ENCODE measurements at places on chromosomes 6 and 20.

DNA sequence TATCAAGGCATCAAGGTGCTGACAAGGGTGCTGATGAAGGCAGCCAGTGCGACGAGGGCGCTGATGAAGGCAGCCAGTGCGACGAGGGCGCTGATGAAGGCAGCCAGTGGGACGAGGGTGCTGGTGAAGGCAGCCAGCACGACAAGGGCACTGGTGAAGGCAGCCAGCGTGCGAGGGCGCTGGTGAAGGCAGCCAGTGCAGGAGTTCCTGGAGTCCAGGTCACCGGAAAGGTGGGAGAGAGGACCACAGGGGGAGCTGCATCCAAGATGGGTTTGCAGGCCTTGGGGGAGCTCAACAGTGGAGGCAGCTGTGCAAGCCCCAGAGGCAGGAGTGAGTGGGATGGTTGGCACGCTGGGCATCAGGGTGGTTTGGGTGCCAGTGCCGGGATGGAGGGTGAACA is 176.3 kb downstream of the TBXT start:
- no peak for DNase-seq

GRCh38 chr6:151065027-151065815 is 174.5 kb upstream of the AKAP12 start:
- DNase-seq = no peak

- DNase-seq = no peak
Measured at GRCh38 chr6:81787313-81788068, 35.0 kb upstream of the TENT5A start.

- DNase-seq = no peak
Measured at GRCh38 chr6:22726966-22727365, 157.6 kb downstream of the HDGFL1 start.

DNA sequence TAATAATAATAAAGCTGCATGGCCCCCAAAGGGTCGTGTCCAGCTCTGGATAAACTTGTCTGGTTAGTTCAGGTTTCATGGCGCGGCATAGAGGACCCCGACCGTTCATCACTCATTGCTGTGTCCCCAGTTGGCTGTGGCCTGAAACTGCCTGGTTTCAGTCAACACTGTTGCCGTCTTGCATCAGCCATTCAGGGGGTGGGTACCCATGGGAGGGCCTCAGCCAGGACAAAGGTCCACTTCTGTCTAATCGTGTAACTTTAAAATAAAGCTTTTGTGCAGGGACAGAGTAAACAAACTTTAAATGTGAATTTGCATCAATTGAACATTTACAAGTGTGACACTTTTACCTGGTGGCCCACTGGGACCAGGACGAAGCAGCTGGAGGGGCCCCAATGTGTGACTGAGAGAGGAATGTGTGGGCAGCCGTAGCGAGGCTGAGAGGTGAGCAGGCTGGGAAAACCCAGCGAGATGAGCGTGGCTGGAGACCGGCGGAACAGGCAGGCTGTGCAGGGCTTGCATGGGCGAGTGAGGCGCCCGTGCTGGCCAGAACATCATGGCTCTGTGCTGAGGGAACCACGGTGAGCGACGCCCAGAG is 22.3 kb upstream of the UNC93A start:
- no peak for DNase-seq

GRCh38 chr6:44462797-44463727 is 75.6 kb downstream of the CDC5L start:
- DNase-seq = no peak

DNA sequence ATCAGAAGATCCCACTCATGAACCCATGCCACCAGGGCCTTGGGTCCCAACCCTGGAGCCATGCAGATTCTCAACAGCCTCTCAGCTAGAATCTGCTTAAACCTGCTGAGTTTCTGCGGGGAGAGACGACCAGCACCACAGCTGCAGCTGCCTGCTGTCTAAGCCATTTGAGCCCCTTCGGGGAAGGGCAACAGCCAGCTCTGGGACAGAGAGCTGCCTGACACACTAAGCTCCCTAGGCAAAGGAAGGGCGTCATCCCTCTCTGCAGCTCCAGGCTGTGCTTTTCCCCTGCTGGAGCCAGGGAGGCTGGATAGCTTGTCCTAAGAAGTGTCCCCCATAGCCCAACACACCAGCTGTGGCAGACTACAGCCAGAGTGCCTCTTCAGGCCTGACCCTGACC is 182.5 kb downstream of the OTOR start:
- DNase-seq = no peak

- no peak for DNase-seq
Measured at GRCh38 chr6:1662534-1662933, 52.8 kb downstream of the FOXC1 start.

- no peak for DNase-seq
Measured at GRCh38 chr6:116022841-116023445, 37.7 kb downstream of the FRK start.

- DNase-seq = no peak
Measured at GRCh38 chr6:87498048-87498447, 25.3 kb downstream of the SLC35A1 start.

DNA sequence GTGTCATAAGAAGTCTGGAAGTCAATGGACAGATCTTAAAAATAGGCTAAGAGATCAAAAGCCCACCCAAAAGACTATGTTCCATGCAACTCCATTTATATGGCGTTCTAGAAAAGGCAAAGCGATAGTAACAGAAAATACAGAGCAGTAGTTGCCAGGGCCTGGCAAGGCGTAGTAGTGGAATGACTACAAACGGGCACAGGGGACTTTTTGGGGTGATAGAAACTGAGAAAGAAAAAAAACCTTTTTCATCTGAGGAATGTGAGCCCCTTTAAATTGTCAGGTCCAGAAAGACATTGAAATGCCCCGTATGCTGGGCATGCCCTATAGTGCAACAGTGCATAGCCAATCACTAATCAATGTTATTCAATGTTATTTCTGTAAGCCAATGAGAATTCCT is 47.2 kb upstream of the FAM50B start:
- no peak for DNase-seq

GRCh38 chr20:41599699-41600104 is 18.5 kb downstream of the CHD6 start:
- DNase-seq = no peak

DNA sequence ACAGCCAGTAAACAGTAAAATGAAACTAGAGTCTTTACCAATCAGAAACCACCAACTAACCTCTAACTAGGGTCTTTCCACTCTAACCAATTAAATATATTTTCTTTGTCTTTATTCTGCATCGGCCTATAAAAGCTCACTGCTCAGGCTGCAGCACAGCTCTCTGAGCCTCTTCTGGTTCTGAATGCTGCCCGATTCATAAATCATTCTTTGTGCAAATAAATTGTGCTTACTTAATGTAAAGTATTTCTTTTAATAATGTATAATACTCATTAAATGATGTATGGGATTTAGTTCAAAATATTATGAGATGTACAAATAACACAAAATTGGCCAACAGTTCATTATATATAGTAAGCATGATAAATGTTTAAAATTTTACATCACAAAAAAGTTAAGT is 7.9 kb downstream of the IBTK start:
- DNase-seq = no peak

DNA sequence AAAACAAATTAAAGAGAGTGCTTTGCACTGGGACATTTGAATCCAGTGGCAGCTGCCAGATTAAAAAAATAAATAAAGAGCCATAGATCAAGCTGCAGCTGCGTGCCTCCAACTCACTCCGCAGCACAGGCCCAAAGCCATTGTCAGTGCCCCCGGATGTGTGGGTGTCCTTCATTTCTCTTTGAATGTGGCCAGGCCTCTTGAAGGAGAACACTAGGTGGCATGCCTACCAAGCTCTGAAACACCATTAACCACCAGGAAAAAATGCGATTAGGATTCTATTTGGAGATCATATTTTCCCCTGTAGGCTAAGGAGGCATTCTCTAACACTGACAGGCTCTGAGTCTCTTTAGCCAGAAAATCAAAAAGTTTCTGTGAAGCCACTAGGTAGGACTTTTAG is 549.8 kb downstream of the PRKN start:
- no peak for DNase-seq

- DNase-seq = no peak
Measured at GRCh38 chr6:35662999-35663398, 25.7 kb downstream of the FKBP5 start.

- no peak for DNase-seq
Measured at GRCh38 chr6:34272013-34272926, 23.5 kb upstream of the SMIM29 start.

DNA sequence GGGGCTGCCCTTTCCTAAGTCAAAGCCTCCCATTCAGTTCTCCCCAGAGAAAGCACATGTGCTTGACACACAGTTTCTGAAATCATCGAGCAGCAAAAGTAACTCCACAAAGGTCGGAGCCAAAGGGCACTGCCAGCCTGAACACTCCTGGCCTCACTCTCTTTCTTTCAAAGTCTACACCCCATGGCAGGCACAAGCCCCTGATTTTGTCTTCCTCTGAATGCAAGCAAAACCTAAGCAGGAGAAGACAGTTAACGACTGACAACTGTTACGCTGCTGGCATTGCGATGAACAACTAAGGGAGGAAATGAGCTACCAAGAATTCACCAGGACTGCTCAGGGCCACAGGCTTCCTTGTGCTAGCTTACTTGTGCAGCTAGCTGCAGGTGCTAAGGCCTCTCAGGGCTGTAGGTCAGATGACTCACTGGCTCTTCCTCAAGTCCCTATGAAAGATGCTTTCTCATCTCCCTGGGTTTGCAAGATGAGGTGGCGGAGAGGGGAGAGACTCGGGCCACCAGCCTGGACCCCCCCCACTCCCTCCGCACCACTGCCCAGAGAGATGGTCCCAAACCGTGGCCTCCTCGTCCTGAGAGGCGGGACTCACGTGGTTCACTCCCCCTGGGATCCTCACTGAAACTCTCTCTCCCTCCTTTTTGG is 208.2 kb downstream of the DLL1 start:
- no peak for DNase-seq

- DNase-seq = no peak
Measured at GRCh38 chr20:51010043-51010365, 12.9 kb downstream of the KCNG1 start.

Data from activated T-helper 1 cell treated with Interleukin-2 at 50 U/mL for 16 hours (primary cell).